ENCODE measurements at places on chromosomes 3 and 15.

DNA sequence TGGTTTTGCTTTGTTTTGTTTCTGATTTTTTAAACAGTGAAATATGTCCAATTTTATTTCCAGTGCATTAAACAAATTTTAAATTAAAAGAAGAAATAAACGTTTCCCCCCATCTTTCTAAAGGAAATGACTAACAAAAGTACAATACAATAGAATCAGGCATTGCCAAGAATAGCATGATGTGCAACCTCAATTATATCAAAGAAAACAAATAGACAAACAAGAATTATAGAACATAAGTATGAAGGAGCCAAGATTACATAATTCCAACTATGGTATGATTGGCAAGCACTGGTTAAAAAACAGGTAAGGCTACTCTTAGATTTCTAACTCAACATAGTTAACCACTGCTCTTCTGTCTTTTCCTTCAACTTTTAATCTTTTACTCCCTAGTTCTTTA is 26.4 kb downstream of the TIGIT start:
- no peak for DNase-seq

DNA sequence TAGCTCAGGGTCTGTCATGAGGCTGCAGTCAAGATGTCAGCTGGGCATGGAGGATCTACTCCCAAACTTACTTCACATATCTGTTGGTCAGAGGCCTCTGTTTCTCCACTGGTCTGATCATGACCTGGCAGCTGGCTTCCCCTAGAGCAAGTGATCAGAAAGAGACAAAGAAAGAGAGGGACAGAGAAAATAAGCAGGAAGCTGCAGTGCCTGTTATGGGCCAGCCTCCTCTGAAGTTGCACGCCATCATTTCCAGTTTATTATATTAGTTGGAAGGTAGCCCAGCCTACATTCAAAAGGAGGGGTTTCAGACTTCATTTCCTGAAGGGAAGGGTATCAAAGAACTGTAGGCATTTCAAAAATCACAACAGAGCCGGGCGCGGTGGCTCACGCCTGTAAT is 5.0 kb upstream of the RPP25 start:
- no peak for DNase-seq

- no peak for DNase-seq
Observed at GRCh38 chr3:178072391-178073305, 463.6 kb upstream of the KCNMB2 start.

DNA sequence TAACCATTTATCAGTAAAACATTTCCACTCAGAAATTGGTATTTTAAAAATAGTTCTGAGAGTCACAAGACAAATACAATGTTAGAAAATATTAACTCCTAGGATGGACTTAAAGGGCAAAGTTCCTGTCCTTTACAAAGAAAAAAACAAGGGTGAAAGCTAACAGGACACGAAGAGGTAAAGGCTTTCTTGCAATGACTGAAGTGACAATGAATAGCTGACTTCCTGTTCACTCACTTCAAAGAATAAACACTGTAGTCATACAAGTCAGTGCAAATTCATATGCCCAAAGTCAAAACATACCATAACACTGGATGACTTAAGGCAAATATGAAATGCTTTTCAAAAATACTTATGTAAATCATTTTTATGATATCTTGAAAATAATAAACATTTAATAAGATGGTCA is 1389.8 kb upstream of the ALCAM start:
- no peak for DNase-seq

DNA sequence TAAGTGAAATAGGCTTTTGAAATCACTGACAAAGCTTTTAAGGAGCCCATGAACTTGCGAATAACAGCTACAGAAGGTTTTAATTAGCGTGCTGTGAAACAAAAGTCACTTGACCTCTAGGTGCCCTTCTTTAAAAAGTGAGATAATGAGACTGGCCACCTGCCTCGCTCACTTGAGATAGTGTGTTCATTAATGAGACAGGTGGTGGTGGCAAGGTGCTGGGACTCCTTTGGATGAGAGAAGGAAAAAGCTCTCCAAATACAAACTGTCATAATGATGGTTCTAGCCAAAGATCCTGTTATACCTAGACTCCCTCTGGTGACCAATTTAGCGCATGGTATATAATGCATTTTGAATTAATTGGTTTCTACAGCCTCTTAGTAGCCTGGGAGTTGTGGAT is 22.7 kb upstream of the IREB2 start:
- DNase-seq = no peak

- no peak for DNase-seq
Observed at GRCh38 chr3:83193526-83193925, 1432.1 kb upstream of the GBE1 start.

- DNase-seq = no peak
Observed at GRCh38 chr3:31421314-31422048, 111.2 kb upstream of the STT3B start.

DNA sequence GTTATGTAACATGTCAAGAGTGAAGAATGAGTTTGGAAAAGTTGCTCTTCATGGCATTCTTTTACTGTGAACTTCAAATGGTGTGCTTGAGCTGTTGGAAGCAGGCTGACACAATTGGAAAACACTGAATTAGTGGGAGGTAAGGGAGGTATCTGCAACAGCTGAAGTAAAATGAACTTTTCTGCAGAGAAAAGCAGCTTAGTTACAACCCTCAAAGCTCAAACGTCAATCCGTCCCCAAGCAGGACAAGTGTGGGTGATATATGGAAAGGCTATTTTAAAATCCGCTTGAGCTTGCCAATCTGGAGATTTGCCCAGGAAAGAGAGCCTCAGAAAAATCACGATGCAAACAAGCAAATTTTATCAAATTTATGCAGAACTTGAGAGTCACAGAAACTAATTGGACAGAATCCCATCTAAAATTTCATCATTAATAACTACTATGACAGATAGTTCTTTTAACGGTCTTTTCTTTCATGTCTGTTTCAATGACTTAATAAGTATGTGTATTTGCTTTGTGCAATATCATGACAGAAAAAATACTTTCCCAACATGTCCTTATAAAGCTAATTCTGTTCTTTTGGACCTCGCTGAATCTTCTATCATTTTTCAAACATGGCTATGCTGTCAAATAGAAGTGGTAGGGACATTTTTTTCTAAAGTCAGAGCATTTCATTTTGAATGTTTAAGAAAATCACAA is 266.6 kb upstream of the SLITRK3 start:
- DNase-seq = no peak

- no peak for DNase-seq
Observed at GRCh38 chr3:53194210-53195065, 33.4 kb downstream of the PRKCD start.
